Neural crest cell (in vitro differentiated cells): ENCODE measurements at places on chromosomes 4 and X. TPM values are rescaled to one million over a fixed set of nuclear protein-coding genes. Genes with fewer than 3 reads are reported as not detected.

CCSER1 gene
- 9.8 and 11.9 TPM in 2 replicates for total RNA-seq

DNA sequence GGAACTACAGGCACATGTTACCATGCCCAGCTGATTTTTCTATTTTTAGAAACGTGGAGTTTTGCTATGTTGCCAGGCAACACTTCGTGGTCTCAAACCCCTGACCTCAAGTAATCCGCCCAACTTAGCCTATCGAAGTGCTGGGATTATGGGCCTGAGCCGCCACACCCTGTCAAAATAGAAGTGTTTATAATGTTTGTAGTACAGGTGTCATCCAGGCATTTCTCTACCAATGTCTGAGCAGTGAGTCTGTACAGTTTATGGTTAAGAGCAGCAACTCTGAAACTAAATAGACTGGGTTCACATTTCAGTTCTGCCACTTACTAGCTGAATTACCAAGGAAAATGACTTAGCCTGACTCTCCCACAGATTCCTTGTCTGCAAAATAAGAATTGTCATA is 460.4 kb upstream of the GALNT7 start:
- H3K4me1 ChIP-seq, result peaks cover 4% of the 10 kb centered on the region
- H3K36me3 ChIP-seq, result peaks cover 8% of the 10 kb centered on the region
- no peak for DNase-seq
- no peak overlapping the region for H3K4me3 ChIP-seq

GRCh38 chr4:13902146-13902545 is 274.6 kb upstream of the BOD1L1 start:
- no peak overlapping the region for H3K4me3 ChIP-seq
- peaks cover 33% of the 10 kb centered on the region for H3K4me1 ChIP-seq
- no peak for DNase-seq
- H3K27ac ChIP-seq, result no peak overlapping the region
- no peaks in the 10 kb centered on the region for H3K27me3 ChIP-seq
- no peaks in the 10 kb centered on the region for H3K36me3 ChIP-seq

DNA sequence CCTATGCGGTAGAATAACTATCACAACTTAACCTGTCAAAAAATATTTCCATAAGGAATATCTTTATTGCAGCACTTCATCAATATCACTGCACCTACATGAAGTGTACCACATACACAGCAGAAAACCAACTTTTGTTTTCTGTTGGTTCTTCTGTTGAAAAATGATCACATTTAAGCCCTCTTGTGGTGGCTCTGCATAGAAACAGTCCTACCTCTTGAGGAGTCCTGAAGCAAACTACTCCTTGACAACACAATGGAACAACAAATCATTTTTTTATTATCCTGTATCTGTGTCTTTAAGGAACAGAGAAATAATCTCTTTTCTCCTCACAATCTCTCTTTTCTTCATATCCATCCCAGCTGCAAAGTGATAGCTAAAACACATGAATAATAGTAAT is 39.8 kb upstream of the ATOH1 start:
- no peak overlapping the region for H3K27ac ChIP-seq
- peaks cover 8% of the 10 kb centered on the region for H3K27me3 ChIP-seq
- H3K36me3 ChIP-seq, result no peaks in the 10 kb centered on the region
- no peak for DNase-seq
